ENCODE measurements at places on chromosomes 2 and 18.

DNA sequence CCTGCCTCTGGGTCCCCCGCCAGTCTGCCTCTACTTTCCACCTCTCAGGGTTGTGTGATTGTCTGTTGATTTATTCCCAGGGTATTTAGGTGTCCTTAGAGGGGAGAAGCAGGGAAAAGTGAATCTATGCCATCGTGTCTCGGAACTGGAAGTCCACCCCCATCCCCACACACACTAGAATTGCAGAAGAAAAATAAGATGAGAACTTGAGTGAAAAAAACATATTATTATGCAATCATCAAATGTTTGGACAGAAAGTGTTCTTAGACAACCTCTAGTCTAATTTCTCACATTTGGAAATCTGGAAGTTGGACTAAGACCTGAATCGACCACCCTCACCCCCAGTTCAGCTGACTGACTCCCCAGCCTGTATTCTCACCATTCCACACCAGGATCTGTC, 14.1 kb upstream of the CASP8 start:
- no peak for DNase-seq

GRCh38 chr18:79476918-79477571, 81.3 kb downstream of the NFATC1 start:
- no peak for DNase-seq

GRCh38 chr2:225090746-225091145, 48.5 kb upstream of the DOCK10 start:
- DNase-seq, result no peak

GRCh38 chr2:122329278-122329677, 573.8 kb downstream of the TSN start:
- DNase-seq, result no peak
